ENCODE measurements at places on chromosomes 16 and 17.

DNA sequence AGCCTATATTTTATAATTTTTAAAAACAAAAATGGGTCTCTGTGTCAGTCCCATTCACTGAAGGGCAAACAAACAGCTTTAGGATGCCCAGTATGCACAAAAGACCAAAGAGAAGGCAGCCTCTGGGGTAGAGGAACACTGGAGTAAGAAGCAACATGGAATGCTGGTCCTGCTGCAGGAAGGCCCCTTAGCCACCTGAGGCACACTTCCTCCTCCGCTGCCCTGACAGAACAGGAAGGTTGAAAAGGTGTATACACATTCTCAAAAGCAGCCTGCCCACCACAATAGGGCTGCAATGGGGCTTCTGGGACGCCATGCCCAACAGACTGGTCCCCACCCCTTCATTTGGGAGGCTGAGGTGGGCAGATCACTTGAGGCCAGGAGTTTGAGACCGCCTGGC, 19.5 kb downstream of the TOM1L2 start:
- DNase-seq = no peak

DNA sequence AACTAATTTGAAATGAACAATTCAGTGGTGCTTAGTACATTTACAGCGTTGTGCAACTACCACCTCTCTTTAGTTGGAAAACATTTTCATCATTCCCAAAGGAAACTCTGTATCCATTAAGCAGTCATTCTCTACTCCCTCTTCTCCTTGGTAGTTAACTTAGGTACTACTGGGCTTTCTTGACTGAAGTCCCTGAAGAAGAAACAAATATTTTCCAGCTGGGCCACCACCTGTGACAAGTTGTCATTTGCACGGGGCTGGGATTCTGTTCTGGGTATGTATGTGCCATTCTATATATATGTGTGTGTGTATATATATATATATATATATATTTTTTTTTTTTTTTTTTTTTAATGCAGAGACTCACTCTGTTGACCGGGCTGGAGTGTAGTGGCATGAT, 15.4 kb upstream of the RMI2 start:
- DNase-seq = no peak

GRCh38 chr17:14270508-14270907, 30.4 kb upstream of the HS3ST3B1 start:
- DNase-seq = no peak

DNA sequence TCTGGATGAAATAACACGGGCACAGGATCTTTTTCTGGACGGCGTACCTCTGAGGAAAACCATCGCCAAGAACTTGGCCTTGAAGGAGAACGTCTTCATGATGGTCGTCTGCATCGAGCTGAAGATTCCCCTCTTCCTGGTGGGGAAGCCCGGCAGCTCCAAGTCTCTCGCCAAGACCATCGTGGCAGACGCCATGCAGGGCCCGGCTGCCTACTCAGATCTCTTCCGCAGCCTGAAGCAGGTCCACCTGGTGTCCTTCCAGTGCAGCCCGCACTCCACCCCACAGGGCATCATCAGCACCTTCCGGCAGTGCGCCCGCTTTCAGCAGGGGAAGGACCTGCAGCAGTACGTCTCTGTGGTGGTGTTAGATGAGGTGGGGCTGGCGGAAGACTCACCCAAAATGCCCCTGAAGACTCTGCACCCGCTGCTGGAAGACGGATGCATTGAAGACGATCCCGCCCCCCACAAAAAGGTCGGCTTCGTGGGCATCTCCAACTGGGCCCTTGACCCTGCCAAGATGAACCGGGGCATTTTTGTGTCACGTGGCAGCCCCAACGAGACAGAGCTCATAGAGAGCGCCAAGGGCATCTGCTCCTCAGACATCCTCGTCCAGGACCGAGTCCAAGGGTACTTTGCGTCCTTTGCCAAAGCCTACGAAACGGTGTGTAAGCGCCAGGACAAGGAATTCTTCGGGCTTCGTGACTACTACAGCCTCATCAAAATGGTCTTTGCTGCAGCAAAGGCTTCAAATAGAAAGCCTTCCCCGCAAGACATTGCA, 68.3 kb upstream of the ENDOV start:
- DNase-seq = no peak

DNA sequence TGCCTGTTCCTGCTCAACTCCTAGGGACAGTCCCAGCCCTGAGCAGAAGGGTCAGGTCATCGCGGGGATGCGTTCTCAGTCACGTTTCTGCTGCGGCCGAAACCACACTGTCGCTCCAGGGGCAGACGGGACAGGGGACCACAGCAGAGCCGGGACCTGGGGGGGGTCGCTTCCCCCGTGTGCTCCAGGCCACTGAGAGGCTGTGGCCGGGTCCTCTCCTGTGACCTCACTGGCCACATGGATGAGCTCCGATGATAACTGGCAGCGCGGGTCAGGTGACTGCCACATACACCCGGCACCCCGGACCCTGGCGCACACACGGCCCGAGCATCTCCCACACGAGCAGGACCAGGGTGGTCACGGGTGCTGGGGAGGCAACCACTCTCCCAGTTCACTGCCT, 12.8 kb downstream of the GNPTG start:
- no peak for DNase-seq

- peak; percentile 24 for DNase-seq
Measured at GRCh38 chr16:4465977-4466779, 8.2 kb downstream of the NMRAL1 start.

DNA sequence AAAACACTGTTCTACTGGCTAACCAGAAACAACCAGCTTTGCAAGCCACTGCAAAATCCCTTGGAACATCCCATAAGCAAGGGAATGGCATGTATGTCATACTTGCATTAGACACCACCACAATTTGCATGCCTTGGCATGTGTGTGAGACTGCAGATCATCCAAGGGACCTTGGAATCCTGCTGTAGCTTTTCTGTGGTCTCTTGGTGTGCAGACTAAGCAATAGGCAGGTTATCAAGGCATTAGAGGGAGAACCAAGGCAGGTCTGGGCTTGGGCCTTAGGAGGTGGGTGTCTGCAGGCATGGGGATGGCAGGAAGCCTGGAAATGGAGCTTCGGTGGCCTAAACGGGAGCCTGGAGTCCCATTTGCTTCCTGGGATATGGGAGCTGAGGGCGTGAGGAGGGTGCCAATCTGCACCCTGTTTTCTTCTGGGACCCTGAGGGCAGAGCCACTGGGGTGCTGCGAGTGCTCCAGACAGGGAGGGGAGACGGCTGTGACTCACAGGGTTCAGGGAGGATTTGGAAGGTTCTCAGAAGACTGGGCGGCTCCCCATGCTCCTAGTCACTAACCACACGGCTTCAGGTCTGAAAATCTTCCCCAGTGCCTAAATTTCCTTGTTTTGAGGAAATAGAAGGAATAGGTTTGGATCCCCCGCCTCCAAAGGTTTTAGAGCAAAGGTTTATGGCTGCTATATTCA, 36.6 kb downstream of the FAM20A start:
- no peak for DNase-seq

GRCh38 chr16:58123896-58124600, 5.1 kb downstream of the CFAP20 start:
- DNase-seq = no peak

GRCh38 chr16:56246051-56246817, 54.9 kb downstream of the GNAO1 start:
- DNase-seq = no peak

- DNase-seq = no peak
Measured at GRCh38 chr17:7441266-7441665, 2.0 kb downstream of the FGF11 start.

Measured in activated CD4-positive, alpha-beta T cell treated with anti-CD3 and anti-CD28 coated beads for 24 hours (primary cell).